ENCODE measurements at places on chromosomes 3 and 15.

DNA sequence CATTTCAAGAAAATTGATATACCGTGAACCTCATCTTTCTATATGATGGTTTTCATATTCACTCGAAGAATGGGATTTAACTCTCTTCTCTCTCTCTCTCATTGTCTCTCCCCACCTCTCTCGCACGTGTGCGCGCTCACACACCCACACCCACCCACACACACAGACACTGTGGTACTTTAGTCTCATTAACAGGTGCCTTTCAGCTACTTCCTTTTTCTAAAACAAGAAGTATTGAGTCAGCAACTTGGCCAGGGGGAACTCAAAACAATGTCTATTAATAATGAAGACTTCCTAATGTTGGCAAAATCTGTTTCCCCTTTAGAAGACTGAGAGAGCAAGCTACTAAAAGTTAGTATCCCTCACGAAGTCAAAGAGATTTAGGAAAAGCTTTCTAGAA, 150.7 kb downstream of the TMCO5A start:
- DNase-seq: no peak

GRCh38 chr3:47398228-47398627, 17.4 kb downstream of the PTPN23 start:
- DNase-seq: no peak

GRCh38 chr3:143590660-143591059, 257.6 kb downstream of the SLC9A9 start:
- DNase-seq: no peak

GRCh38 chr3:2154621-2155020, 56.0 kb downstream of the CNTN4 start:
- DNase-seq: no peak

GRCh38 chr3:42705058-42705767, 2.6 kb upstream of the HHATL start:
- DNase-seq: no peak

DNA sequence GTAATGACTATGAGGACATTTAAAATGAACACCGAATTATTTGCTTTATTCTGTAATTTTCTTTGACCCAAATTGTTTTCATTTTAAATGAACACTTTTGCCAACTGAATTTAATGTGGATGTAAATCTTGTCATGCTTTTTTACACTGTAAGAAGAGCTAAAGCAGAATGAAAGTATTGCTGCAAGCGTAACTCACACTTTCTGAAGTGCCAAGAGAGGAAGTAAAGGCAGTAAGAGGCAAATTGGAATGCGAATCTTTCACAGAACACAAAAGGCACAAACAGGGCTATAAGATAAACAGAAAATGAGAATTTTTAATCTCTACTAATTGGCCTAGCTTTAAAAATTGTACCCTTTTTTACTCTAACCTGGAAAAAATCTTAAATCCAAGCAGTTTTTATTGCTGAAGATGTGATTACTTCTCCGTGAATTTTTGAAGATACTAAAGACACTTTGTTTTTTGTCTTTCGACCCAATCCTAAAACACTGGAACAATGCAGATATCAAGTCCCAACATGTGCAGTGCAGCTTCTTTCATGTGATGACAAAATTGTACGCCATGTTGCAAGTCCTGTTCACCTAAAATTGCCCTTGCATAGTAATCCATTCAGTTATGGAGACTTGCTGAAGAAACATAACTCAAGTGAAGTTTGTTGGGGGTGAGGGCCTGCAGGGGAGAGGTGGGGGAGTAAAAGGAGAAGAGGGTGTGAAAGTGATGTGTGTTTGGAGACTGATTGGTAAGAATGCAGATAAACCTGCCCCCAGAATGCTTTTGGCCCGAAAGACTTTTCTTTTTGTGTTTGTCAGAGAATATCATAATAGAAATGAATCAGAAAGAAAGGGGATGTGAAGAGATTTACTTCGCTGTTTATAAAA, 1.4 kb downstream of the ARID3B start:
- no peak for DNase-seq

DNA sequence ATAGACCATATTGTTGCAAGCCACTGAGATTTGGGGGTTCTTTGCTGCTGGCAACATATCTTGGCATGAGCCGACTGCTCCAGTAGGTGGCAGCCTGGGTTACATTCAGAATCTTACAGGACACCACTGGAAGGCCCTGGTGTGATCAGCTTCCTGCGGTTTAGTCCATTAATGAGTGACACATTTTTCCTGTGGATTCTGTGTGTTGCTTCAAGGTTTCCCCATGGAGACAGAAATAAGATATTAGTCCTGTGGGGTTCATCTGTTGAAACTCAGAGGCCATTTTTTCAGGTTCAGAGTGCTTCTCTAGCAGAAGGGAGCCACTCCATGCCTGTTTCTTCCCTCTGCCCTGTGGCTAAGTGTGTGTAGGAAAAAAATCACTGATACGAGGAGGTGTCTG, 116.2 kb downstream of the MFSD1 start:
- DNase-seq: no peak

DNA sequence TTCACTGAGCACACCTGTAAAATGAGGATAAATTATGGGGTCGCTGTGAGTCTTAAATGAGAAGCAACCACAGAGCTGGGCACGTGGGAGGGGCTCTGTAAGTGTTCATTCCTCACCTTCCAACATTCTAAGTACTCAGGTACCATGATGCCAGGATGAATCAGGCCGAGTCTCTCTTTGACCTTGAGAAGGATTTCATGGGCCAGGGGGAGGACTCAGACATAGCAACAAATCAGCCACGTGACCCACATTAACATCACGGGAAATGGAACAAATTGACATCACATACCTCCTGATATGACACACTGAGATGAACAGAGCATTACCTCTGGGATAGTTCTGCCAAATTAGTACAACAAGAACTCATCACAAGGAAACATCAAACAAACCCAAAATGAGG, 35.2 kb upstream of the USP3 start:
- DNase-seq: no peak

- DNase-seq: no peak
Measured at GRCh38 chr15:77311618-77312398, 108.1 kb downstream of the PEAK1 start.

All from stimulated activated CD8-positive, alpha-beta memory T cell treated with anti-CD3 and anti-CD28 coated beads, Interleukin-7, amount 100 ng/mL, for 48 hours (primary cell).